ENCODE measurements at places on chromosomes 4 and X. TPM values are rescaled to one million over a fixed set of nuclear protein-coding genes. Genes with fewer than 3 reads are reported as not detected.

Gene HSD17B11
- total RNA-seq: 27.0 TPM

Gene MCUB
- total RNA-seq: 9.0 TPM

Gene UBA6
- 64.6 TPM for total RNA-seq

Gene CXorf49
- total RNA-seq: not detected

Gene MAGED4
- total RNA-seq: 10.9 TPM

Gene OCRL
- 43.6 TPM for total RNA-seq

Gene NWD2
- 0.36 TPM for total RNA-seq

Gene DRP2
- 2.1 TPM for total RNA-seq

Gene CT45A2
- not detected for total RNA-seq

Gene MAGEA1
- total RNA-seq: not detected

Gene WDFY3
- 136 TPM for total RNA-seq

Gene MSANTD1
- 1.7 TPM for total RNA-seq

Gene LAGE3
- 17.5 TPM for total RNA-seq
